ENCODE measurements at places on chromosomes 6 and 20. TPM values are rescaled to one million over a fixed set of nuclear protein-coding genes. Genes with fewer than 3 reads are reported as not detected.

BMP2 gene
- 0.06 TPM for total RNA-seq

DNA sequence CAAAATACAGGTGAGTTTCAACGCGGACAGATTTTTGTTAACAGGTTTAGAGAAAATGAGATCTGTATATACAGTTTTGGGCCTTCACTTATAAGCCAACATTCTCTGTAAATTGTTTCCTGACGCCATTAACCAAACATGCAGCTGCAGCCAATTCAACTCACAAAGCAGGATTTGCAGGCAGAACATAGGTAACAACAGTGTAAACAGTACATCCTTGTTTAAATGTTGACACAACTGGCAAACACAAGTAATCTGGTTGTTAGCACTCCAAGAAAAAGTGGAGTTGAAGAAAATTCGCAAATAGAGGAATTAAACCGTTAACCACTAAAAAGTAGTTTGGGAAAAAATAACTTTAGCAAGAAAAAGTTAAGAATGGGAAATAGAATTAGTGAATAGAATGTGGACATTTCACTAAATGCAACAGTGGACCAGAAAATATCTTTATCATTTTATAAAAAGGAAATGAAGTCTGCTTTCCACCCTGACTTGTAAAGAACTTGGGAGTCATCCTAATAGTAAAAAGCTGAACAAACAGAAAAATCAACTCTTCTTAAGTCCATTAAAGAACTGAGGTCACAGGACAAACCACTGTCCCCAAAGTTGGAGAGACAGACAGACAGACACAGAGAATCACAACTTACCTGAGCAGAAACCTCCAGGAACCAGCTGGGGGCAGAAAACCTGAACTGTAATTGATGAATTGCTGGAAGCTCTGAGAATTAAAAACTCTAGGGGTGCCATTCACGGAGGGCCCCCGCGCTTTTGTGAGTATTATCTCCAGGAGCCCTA lies 10.1 kb downstream of the SMIM28 start:
- no peak overlapping the region for H3K4me3 ChIP-seq
- no peaks in the 10 kb centered on the region for H3K4me1 ChIP-seq
- no peak overlapping the region for H3K27ac ChIP-seq
- peaks cover 16% of the 10 kb centered on the region for H3K27me3 ChIP-seq
- DNase-seq, result no peak
- no peaks in the 10 kb centered on the region for H3K36me3 ChIP-seq

DDX27 gene
- 28.6 TPM for total RNA-seq

GRCh38 chr6:155130161-155130853 lies 133.5 kb upstream of the CLDN20 start:
- H3K27me3 ChIP-seq, result no peaks in the 10 kb centered on the region
- H3K4me1 ChIP-seq, result peaks cover 58% of the 10 kb centered on the region
- peaks cover 13% of the 10 kb centered on the region for H3K36me3 ChIP-seq
- DNase-seq, result no peak
- H3K4me3 ChIP-seq, result no peak overlapping the region

GRCh38 chr6:117227245-117227962 lies 38.0 kb upstream of the VGLL2 start:
- no peaks in the 10 kb centered on the region for H3K4me1 ChIP-seq
- H3K27ac ChIP-seq, result no peak overlapping the region
- no peak overlapping the region for H3K4me3 ChIP-seq

GRCh38 chr20:24461848-24462247 lies 7.6 kb upstream of the SYNDIG1 start:
- H3K27me3 ChIP-seq, result peaks cover 45% of the 10 kb centered on the region
- no peaks in the 10 kb centered on the region for H3K4me1 ChIP-seq
- H3K4me3 ChIP-seq, result no peak overlapping the region
- no peaks in the 10 kb centered on the region for H3K36me3 ChIP-seq
- H3K27ac ChIP-seq, result no peak overlapping the region

DNA sequence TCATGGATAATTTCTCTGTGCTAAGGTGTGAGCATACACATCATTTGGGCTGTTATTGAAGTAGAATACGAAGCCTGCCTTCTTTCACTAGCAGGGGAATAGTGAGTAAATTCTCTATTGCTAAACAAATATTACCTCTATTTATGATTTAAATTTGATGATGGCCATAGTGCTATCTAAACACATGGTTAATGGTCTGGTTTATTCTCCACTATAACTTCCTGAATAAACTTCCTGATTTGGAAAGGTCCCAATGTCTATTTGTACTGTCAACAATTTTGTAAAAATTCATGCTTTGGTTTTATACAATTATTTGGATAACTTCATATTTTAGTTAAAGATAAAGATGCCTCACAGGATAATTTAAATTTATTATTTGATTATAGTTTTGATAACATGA lies 400.8 kb downstream of the ARHGAP18 start:
- H3K4me3 ChIP-seq, result no peak overlapping the region
- H3K27ac ChIP-seq, result no peak overlapping the region
- H3K27me3 ChIP-seq, result no peaks in the 10 kb centered on the region
- H3K36me3 ChIP-seq, result peaks cover 7% of the 10 kb centered on the region

GSTA2 gene
- not detected for total RNA-seq

DNA sequence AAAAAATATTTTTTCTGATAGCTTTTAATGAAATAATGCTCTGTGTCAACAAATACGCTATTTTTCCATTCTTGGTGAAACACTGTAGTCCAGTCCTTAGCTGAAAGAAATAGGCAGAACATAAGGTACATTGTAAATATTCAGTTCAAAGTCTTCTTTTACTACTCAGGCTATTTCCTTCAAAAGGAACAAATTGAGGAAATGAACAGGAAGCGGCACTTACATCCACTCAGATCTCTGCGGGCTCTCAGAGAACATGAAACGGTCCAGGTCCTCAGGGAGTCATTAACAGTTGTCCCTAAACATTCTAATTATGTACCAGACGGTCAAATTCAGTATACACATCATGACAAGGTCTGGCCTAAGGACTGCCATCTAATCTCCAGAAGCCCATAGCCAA lies 212.6 kb downstream of the KIF16B start:
- no peak overlapping the region for H3K27ac ChIP-seq
- H3K4me1 ChIP-seq, result no peaks in the 10 kb centered on the region
- H3K27me3 ChIP-seq, result no peaks in the 10 kb centered on the region
- H3K36me3 ChIP-seq, result no peaks in the 10 kb centered on the region

DNA sequence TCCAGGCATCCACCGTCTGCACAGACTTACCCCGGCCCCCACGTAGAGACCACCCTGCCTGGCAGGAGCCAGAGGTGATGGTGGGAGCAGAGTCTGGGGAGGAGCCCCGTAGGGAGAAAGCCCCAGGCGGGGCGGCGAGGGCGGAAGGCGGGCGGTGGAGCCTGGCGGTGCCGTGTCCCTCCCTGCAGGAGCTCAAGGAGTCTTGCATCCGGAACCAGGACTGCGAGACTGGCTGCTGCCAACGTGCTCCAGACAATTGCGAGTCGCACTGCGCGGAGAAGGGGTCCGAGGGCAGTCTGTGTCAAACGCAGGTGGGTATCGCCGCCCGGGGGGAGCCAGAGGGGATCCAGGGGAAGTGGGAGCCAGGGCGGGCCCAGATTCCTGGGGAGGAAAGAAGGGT lies 6.0 kb downstream of the CLPSL1 start:
- DNase-seq, result no peak
- no peaks in the 10 kb centered on the region for H3K4me1 ChIP-seq
- H3K4me3 ChIP-seq, result no peak overlapping the region
- H3K36me3 ChIP-seq, result no peaks in the 10 kb centered on the region
- H3K27ac ChIP-seq, result no peak overlapping the region
- H3K27me3 ChIP-seq, result peaks cover 59% of the 10 kb centered on the region

DPPA5 gene
- not detected for total RNA-seq

BPIFB4 gene
- total RNA-seq, result not detected

DNA sequence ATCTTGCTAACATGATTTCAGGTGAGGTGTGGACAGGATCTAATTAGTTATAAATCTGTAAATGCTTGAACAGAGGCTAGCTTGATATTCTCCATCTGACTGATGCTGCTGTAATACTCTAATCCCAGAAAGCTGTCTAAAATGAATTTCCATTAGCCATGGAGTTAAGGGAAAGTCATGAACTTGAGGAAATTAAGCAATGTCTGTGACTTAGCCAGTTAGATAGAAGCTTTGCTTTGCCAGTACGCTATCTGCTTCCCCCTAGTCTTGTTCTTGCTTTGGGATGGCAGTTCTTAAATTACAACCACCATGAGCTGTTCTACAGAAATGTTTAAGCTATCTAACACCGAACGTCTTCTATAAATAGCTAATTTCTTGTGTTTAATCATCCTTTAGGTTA lies 195.7 kb downstream of the PRL start:
- H3K27ac ChIP-seq, result no peak overlapping the region
- no peaks in the 10 kb centered on the region for H3K4me1 ChIP-seq
- H3K4me3 ChIP-seq, result no peak overlapping the region

DNA sequence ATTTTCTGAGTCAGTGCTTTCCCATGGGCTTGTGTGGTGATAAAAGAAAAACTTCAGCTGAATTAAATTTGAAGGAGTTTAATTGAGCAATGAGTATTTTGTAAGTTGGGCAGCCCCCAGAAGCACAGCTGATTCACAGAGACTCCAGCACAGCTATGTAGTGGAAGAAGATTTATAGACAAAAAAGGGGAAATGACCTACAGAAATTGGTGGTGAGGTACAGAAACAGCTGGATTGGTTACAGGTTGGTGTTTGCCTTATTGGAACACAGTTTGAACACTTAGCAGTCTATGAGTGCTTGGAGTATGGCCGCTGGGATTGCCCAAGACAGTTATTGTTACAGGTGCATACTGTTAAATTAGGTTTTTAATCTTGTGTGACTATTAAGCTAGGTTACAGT lies 96.9 kb upstream of the PTPRK start:
- peaks cover 19% of the 10 kb centered on the region for H3K36me3 ChIP-seq
- peaks cover 7% of the 10 kb centered on the region for H3K4me1 ChIP-seq
- no peaks in the 10 kb centered on the region for H3K27me3 ChIP-seq
- no peak overlapping the region for H3K4me3 ChIP-seq
- H3K27ac ChIP-seq, result no peak overlapping the region

MEI4 gene
- not detected for total RNA-seq

Measured in HFFc6 (cell line).